Muscle of arm (tissue), 14 donors: ENCODE measurements at places on chromosomes 6 and 20.

- no peak for DNase-seq
Observed at GRCh38 chr20:33986560-33987216, 7.0 kb upstream of the RALY start.

DNA sequence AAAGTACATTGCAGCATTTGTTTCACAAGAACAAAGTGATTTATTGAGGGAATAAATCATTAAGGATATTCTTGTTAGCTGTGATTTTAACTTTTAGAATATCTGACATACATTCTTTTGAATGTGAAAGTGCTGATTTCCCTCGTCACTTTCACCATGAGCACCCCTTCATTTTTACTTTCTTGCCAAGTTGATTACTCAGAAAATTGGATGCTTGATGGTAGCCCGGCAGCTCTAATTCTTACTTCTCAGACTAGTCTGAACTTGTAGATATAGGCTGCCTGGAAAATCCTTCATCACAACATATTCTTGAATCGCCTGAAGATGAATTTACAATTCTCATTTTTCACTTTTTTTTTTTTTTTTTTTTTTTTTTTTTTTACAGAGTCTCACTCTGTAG, 147.1 kb upstream of the SMLR1 start:
- DNase-seq: no peak

- DNase-seq: no peak
Observed at GRCh38 chr6:44123544-44123943, 3.7 kb downstream of the MRPL14 start.

- DNase-seq: no peak
Observed at GRCh38 chr6:142746524-142746923, 198.5 kb downstream of the HIVEP2 start.

DNA sequence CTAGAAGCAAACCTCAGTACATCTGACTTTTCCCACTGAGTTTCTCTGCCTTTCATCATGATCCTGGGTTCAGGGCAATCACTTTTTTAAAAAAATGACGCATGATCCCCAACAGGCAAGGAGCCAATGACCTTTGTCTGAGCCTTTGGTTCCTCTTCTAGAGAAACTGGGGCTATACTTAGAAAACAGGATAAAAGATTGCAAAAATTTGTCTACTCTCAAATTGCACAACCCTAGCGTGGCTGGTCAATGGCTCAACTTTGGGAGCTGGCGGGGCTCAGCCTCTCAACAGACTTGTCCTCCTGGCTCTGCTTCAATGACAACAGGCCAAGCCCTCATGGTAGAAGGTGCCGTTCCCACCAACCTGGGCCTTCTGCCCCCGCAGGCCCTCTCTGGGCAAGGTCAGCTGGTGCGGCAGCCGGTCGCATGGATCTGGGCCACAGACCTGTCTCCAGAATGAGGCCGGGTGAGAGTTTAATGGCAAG, 48.7 kb downstream of the PDYN start:
- no peak for DNase-seq

- no peak for DNase-seq
Observed at GRCh38 chr6:131811500-131811899, 3.7 kb downstream of the ENPP1 start.

GRCh38 chr6:89297695-89298351, 17.3 kb downstream of the GABRR2 start:
- peak; percentile 81 for DNase-seq

DNA sequence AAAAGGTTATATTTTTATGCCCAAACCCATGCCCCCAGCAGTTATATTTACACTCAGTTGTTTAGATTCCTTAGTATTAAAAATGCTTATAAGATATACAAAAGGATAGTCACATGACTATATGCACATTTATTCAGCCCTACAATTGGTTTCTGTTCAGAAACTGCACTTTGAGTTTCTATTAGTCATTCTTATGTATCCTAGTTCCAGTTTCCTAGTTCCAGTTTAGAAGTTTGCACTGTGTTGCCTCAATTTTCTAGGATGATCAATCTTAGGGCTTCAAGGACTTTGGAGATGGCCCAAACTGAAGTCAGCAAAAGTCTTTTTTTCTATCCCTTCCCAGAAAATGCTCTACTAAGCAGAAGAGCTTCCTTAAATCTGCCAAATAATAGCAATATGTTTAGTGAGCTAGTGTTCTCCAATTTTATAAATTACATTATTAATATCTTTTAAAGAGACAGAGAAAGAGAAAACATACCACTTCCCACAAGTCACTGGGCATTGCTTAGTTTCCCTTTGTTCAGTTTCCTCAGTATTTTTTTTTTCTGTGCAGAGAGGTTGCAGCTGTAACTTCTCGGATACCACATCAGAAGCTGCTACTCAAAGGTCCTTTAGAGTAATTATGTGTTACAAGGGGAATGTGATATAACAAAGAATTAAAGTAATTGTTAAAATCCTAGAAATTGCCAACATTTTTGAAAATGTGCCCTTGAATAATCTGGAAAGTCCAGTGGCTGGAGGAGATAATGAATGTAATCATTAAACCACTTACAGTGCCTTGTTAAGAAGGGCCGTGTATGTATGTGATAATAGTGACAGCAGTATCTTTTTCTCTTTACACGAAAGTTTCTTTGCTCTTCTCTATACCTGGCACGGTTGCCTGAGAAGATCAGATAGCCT, 138.8 kb downstream of the KHDRBS2 start:
- no peak for DNase-seq

DNA sequence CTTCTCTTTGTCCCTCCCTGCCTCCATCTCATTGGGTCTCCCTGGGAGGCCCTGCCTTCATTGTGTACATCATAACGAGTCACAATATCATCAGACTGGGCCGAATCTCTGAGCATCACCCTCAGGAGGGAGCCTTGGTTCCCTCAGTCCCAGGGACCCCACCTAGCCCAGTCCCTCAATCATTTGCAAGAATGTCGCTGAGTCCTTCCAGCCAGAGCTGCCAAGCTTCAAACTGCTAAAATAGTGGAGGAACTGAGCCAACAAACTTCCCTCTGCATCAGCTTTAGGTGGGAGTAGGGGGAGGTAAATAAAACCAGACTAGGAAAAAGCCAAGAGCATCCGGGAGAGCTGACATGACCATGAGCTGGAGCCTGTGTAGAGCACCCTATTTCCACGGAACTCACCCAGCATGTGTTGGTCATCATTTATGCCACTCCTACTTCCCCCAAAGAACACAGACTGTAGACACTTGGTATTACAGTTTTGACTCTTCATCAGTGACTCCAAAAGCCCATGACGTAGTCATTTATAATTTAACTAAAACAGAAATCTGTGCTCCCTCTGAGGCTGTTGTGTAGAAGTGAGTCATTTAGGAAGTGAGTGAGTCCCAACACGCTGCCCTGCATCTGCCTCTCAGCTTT, 28.8 kb upstream of the IL17A start:
- no peak for DNase-seq

GRCh38 chr6:134245041-134245440, 72.9 kb downstream of the SGK1 start:
- DNase-seq: no peak

DNA sequence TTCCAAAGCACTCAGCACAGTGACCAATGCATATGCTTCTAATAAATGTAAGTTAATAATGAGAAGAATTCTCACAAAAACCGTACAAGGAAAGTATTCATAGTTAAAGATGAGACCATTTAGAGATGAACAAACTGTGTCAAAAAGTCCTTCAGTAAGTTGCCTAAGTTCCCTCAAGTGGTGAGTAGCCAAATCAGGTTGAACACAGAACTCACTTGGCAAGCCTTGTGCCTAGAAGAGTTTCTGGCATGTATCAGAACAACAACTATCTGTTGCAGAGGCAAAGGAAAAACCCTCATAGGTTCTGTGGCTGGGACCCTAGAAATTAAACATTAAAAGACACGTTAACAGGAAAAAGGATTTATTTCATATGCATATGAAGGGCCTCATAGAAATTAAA, 129.6 kb upstream of the DOK5 start:
- no peak for DNase-seq

- no peak for DNase-seq
Observed at GRCh38 chr6:44538807-44539201, 151.3 kb downstream of the CDC5L start.

GRCh38 chr6:63636518-63637021, 968 bp downstream of the PHF3 start:
- peak; percentile 48 for DNase-seq

DNA sequence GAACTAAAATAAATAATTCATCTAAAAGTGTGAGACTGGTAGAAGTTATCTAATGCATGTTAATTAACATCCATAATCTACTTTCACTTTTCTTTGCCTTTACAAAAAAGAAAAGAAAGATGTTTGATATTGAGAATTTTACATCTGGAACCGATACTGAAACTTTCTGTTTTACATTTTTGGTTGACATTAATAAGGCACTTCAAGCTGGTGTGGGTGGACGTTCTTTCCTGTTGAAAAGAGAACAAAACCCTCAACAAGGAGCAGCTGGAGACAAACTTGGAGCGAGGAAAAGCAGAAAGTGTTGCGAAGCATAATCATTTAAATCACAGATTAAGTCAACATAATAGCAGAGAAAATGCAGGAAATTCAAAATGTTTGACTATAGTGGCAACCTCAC, 575.2 kb upstream of the ADGRB3 start:
- DNase-seq: no peak

- no peak for DNase-seq
Observed at GRCh38 chr20:2237059-2237458, 58.7 kb upstream of the TGM3 start.

DNA sequence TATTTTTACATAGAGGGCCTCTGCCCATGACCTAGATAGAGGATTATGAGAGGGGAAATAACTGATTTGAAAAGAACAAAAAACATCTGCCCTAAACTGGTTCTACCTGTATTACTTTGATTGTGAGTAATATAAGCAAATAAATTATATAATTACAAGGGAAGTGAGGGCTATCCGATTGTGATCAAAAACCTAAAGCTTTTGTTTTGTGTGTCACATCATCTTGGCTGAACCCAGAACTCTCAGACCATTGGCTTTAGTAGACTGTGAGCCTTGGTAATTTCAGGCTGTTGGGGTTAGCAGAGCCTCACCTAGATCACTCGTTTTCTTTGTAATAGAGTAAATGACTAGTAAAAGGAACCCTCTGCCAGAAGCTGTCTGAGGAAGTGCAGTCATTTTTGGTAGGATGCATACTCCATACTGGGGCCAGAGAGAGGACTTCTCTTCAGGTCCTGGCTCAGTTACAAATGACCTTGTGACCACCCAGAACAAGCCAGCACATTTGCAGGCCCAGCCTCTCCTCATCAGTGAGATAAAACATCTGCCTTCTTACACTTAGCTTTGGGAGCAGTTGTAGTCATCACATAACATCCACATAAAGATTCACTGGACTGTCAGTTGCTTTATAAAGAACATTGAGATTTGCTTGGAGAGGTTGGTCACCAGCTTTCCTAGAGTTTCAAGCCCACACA, 13.5 kb downstream of the STK35 start:
- peak; percentile 39 for DNase-seq

DNA sequence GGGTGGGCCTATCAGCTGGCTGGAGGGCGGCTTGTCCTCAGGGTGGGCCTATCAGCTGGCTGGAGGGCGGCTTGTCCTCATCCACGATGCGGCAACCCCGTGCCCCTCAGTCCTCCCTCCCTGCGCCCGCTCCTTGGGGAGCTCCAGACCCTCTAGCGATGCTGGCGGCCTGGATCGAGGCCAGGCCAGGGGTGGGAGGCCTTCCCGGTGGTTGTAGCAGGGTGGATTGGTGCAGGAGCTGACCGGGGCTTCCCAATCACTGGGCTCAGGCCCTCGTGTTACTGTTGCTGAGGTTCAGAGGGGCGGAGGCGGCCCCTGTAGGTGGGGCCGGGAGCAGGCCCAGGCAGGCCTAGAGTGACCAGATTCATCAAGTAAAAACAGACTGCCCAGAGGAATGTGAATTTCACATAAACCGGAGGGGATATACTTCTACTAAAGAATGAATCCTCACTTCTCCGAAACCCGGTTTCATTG, 8.8 kb downstream of the SLC17A9 start:
- no peak for DNase-seq
